ENCODE measurements at places on chromosomes 7 and 10.

DNA sequence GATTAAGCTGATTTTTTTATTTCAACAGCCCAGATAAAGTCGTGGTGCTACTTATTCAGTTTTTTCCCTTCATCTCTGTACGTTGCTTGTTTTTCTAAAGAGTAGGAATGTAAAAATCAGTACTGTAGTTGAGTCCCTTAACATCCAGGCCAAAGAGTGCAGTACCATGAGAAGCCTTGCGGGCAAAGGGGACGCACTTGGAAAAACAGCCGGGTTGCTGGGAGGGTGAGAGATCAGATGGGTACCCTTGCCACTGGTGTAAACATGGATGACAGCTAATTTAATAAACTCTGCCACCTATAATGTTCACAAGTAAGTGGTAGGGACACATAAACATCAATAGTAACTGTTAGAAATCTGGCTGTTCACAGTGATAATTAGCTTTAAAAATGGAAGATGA is 175.9 kb downstream of the POU6F2 start:
- no peak for DNase-seq

DNA sequence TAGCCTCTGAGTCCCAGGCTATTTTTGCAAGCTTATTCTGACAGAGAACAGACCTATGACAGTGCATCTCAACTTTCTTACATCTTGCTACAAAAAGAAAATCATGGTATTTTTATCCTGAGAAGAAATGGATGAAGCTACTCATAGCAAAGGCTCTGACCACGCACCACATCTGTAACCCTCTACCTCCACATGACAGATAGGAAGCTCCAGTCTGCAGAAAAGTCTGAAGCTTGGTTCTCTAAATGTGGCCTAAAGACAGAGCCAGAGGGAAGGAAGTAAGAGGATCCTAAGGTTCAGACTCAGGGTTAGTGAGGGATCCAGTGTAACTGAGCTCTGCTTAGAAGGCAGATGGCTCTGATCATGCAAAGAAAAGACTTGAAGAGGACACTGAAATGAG is 58.4 kb upstream of the ABCB5 start:
- DNase-seq = no peak

DNA sequence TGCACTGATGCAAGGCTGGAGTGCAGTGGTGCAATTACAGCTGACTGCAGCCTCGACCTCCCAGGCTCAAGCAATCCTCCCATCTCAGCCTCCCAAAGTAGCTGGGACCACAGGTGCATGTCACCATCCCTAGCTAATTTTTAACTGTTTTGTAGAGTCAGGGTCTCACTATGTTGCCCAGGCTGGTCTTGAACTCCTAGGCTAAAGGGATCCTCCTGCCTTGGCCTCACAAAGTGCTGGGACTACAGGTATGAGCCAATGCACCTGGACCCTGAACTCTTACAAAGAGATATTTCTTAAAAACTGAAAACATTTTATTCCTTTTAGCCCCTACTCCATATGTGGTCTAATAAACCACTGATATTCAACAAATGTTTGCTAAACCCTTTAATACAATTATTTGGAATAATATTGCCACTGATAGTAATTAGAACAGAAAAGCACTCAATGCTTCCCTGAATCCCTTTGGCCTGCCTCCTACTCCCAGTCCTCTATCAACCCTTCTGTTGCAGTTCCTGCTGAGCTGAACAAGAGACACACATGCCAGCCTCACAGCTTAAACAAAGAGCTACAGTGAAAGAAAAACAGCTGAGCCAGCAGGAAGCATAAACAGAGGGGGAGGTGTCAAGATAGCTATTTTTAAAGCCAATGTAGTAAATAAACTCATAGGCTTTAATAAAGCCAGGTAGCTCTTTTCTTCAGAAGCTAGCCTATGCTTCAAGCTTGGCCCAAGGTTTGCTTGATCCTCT is 7.0 kb upstream of the GNAI1 start:
- no peak for DNase-seq

DNA sequence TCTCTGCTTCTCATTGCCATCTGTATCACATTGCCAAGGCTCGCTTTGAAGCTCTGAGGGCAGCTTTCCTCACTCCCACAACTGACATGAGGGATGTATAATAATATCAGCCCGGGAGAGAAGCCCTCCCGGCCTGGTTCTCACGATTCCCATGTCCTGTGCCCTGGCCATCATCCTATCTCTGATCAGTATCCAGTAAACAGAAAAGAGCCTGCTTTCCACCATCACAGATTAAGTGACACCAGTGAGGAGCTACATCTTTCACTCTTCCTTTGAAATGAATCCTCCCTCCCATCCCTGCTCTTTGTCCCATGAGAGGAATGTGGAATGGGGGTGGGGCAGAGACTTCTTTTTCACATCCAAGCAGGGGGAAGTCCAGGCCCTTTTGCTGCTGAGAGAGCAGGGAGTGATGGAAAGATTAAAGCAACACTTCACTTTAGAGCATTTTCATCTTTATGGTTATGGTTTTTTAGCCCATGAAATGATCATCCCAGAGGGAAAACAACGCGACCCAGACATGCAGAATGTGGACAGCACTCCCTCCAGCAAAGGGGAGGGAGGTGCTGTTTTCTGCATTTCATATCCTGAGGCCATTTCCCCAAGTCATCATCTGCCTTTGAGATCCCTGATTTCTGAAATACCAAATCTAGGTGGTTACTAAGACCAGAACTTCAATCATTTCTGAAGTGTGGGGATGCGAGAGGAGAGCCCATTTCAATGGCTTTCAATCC is 84.6 kb upstream of the LYZL1 start:
- no peak for DNase-seq

- DNase-seq = no peak
Measured at GRCh38 chr7:151686016-151686766, 166.5 kb upstream of the RHEB start.

GRCh38 chr10:26481315-26481692 is 43.2 kb downstream of the APBB1IP start:
- no peak for DNase-seq

- DNase-seq = no peak
Measured at GRCh38 chr7:134891262-134891695, 95.0 kb upstream of the AGBL3 start.

DNA sequence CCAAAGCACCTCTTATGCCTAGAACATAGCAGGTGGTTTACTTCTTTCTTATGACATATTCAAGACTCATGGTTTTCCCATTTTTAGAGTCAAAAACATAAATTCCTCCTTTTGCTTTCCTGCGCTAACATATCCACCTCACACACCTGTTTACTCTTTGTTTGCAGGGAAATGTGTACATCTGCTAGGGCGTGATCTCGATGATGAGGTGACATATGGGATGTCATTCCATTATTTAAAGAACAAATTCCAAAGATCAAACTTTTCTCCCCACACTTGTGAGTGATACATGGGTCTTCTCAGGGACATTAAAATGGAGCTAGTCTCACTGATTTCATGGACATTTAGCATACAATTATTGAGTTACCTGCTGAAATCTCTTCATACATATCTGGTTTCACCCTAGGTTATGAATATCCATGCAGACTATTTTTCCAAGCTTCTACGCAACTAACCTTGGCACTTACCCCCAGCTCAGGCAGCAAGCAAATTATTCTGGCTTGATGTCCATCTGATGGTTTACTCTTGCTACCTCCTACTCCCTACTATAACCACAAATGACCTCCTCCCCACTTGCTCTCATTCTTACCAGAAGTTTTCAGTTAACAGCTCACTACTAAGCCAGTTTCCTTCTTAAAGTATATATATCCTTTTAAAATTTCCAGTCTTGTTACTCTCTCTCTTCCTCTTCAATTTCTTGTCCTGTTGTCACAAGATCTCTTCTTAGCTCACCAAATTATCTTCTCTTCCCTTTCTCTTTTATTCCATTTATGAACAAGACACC is 208.5 kb downstream of the RNLS start:
- no peak for DNase-seq

DNA sequence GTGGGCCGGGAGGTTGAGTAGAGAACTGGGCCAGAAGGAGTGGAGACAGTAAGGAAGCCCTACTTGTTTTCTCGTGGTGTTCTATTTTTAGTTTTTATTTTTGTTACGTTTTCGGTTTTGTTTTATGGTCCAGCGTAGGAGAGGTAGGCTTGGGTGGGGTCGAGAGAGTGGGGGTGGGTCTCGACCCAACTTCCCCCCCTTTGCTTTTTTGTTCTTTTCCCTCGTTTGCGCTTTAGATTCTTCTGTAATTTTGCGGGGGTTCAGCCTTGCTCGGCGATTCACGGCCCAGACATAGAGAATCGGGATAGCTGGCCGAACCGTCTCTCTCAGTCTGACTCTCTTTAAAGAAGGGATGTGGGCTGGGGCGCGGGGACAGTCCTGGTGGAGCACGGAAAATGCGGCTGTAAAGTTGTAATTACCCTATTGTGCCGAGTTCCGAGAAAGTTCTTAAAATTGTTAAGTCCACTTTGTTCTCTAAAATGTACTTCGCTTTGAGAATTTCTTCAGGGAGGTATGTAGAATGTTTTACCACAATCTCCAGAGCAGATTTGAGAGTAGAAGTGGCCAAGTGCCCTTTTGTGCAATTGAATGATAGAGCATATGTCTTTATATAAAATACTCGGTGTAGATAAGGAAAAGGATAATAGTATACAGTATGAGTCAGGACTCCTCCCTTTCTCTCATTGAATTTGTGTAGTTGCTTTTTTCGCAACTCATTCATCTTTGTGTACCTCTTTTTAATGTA is 816 bp downstream of the DMTF1 start:
- DNase-seq = peak; percentile 28

GRCh38 chr10:12252882-12253546 is 57.0 kb downstream of the CDC123 start:
- no peak for DNase-seq

- no peak for DNase-seq
Measured at GRCh38 chr7:85734823-85735222, 548.0 kb upstream of the SEMA3D start.

DNA sequence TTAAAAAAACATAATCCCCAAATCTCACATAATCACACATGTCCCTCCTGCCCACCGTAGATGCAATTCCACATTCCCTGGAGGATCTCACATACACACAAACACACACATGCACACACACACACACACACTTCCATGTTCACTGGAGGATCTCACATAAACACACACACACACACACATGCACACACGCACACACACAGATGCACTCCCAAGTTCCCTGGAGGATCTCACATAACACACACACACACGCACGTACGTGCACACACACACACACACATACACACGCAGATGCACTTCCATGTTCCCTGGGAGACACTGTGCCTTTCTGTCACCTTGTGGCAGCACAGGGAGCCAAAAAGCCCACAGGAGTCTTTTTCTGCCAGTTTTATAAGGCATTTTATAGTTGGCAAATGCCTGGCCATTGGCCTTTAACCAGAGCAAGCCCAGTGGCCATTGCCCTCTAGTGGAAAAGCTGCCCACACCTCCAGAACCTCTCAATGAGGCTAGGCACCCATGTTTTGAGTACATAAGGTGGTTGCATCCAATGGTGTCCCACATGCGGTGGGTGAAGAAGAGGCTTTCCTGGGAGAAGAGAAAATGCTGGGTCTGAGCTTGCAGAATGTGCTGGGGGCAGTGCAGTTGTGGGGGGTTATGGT is 115.4 kb upstream of the ACBD5 start:
- DNase-seq = no peak

DNA sequence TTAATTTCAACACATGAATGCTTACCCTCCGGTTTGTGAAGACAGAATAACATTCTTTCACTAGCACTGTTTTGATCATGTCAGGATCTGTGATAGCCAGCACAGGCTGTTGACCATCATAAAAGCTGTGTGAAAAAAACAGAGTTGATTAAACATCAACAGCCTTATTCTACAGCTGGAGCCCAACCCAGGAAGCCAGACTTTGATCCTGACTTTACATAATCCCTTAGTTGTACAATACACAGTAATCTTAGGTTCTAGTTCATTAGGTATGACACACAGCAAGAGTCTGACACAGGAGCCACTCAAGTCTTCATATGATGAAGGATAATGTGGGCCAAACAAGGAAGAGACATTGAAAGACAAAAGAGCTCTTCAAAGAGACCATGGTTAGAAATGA is 11.4 kb downstream of the CYP3A4 start:
- DNase-seq = no peak

DNA sequence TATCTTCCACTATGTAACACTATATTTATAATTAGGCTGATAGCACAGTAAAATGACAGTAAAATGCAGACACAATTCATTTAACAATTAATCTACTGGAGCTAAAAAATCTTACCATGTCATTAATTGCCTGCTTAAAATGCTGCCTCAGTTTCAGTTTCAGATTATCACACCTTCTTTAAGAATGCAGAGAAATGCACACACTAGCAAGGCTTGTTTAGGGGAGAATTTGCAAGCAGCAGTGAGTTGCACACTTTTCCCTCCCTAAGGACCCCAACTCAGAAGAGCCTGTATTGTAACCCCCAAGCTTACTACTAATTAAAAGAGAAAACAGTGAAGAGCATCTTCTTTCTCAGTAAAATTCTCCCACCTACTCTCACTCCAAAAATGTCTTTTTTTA is 79.7 kb upstream of the KCNIP2 start:
- DNase-seq = no peak

DNA sequence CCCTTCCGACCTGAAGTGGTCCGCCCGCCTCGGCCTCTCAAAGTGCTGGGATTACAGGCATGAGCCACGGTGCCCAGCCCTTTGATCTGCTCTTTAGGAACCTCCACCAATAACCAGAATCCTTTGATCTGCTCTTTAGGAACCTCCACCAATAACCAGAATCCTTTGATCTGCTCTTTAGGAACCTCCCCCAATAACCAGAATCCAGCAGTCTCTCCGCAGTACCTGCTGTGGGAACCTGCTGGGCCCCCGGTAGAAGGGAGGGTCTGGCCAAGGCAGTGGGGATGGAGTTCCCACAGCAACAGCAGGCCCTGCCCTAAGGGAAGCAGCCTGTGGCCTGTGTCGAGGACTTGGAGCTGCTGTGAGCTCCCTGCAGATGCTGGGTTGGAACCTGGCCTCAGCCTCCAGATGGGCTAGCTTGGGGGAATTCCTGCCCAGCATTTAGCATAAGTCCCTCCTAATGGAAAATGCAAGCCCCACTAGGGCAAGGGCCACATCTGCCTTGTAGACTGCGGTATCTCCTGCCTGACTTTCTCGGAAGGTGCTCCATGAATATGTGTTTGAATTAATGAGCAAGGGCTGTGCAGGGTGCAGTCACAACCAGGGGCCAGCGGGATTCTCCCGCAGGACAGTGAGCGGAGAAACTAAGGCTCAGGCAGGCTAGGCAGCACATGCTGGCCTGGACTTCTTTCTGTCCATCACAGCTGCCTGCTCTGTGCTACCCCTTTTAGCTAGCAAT is 165.8 kb downstream of the UBE2H start:
- DNase-seq = no peak

DNA sequence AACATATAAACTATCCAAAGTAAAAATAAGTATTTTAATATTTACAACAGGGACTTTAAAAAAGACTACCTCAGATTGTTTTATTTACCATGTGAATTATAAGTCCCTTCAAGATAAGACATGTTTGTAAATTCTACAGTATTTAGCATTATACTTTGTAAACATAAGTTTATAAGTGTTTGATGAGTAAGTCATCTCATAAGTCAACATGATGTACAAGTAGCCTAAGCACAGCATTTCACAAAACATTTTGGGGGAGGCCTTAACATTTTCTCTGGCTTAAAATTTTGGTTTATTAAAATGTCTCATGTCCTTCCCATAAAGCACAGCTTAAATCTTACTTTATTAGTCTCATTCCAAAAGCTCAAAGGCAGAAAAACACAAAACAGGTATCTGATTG is 15.4 kb downstream of the EPC1 start:
- DNase-seq = no peak

GRCh38 chr10:127851661-127852194 is 41.0 kb downstream of the CLRN3 start:
- DNase-seq = no peak

GRCh38 chr10:48412081-48412480 is 105.6 kb downstream of the MAPK8 start:
- no peak for DNase-seq

GRCh38 chr10:133059571-133059970 is 28.2 kb upstream of the ADGRA1 start:
- DNase-seq = no peak
